ENCODE measurements at places on chromosomes 3 and 15.

DNA sequence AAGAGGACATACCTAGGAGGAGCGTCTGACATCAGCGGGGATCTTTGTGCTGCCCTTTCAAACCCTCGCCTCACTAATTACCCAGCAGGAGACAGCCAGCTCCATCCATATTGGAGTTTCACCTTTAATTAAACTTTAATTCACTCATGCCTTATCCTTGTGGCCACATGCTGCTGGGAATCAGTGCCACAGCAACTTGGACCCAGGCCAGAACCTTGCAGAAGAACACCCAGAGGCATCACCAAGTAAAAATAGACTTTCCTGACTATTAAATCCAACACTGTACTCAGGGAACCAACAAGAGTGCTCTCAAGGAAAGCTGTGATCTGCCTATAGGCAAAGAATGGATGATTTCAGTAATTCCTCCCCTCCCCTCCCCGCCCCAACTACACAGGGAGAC lies 23.9 kb downstream of the EIF1B start:
- no peak for DNase-seq

GRCh38 chr3:36693670-36694069 lies 70.7 kb downstream of the DCLK3 start:
- no peak for DNase-seq

GRCh38 chr3:188589071-188589470 lies 435.1 kb downstream of the LPP start:
- no peak for DNase-seq

DNA sequence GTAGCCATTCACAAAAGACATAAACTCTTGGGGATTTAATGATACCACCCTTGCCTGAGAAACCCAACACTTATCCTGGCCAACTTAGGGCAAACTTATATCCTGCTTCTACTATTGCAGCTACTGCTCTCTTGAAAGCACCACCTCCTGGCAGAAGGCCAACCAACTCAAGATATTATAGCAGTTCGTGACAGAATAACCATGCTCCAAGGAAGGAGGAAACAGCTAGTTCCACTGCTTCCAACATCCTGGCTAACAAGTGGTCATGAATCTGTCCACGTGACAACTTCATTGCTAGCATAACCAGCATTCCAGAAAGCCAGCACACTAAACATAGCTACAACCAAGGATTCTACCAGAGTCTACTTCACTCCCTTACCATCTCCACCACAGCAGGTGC lies 1037.5 kb downstream of the TBL1XR1 start:
- no peak for DNase-seq

GRCh38 chr3:189977174-189977573 lies 143.5 kb downstream of the P3H2 start:
- DNase-seq: no peak

GRCh38 chr3:183812761-183813445 lies 12.5 kb downstream of the MAP6D1 start:
- DNase-seq: no peak

GRCh38 chr15:96255599-96255998 lies 74.9 kb upstream of the NR2F2 start:
- DNase-seq: no peak

GRCh38 chr15:60254416-60254815 lies 143.4 kb downstream of the ANXA2 start:
- no peak for DNase-seq

DNA sequence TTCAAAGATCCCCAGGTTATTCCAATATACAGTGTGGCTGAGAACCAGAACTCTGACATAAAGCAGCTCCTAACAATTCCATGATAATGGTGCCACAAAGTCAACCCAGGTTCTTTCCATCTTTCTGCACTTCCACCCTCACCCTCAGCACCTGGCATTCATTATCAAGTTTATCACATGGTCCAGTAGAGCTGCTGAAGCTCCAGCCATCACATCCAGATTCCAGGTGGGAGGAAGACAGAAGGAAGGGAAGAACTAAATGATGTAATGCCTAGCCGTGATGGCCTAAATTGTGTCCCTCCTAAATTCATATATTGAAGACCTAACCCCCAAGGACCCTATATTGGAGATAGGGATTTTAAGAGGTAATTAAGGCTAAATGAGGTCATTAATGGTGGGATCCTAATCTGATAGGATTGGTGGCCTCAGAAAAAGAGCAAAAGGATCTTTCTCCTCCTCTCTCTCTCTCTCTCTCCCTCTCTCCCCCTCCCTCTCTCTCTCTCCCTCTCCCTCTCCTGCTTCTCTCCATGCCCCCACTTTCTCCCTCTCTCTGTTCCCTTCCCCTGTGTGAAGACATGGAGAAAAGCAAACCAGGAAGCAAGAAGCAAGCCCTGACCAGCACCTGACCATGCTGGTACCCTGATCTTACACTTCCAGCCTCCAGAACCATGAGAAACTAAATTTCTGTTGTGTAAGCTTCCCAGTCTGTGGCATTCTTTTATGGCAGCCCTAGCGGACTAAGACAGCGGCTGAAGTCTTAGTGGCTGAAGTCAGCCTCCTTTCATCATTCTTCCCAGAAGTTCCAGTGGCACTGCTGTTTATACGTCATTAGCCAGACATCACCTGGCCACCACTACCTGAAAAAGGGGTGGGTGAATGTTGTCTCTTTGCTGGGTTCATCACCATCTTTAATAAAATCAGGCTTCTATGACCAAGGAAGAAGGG lies 369.7 kb upstream of the PROK2 start:
- no peak for DNase-seq

DNA sequence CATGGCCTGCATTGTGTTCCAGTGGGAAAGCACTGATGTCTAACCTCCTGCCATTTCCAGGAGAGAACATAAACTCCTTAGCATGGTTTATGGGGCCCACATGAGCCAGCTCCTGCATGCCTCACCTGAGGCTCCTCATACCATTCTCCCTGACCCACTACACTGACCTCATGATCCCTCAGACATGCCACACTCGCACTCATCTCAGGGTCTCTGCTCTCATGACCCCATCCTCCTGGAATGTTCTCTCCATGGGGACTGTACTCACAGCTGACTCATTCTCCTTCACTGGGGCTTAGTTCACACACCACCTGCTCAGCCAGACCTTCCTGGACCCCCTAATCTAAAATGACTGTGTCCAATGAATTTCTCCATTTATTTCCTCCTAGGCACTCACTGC lies 4.0 kb upstream of the LMCD1 start:
- DNase-seq: no peak

DNA sequence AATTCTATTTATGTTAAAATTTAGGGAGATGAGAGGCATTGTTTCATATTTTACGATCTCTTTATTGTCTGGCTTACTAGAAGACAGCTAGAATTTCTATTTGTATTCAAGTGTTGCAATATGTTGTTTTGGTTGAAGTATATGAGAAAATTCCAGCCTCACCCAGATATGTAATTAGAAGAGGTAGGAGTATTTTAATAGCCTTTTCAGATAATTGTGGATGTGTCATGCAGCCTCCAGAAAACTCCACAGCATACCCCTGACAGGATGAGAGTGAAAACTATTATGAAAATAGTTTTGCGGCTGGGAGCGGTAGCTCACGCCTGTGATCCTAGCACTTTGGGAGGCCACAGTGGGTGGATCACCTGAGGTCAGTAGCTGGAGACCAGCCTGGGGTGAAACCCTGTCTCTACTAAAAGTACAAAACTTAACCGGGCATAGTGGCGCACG lies 21.5 kb upstream of the USP3 start:
- no peak for DNase-seq

DNA sequence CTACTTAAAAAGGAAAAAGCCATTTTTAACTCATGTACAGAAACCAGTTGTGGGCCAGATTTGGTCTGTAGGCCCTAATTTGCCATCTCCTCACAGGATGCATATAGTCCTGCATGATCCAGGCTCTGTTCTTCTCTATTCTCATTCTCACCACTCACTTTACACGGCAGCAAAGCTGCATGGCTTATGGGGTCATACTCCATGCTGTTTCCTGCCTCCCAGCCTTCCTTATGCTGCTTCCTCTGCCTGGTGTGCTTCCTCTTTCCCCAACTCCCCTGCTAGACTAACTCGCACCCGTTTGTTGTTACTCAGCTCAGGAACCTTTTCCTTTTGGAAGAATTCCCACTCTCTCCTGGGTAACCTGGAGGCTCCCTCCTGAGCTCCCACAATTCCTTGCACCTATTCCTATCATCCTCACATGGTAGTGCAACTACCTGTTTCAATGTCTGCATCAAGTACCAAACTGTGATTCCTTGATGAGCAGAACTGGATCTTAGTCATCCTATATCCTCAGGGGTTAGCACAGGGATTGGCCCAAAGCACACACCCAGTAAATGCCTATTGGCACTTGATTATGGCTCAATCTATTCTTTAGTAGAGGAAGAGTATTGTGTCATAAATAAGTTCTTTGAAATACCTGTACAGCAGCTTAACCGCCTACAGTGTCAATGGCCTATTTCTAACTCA lies 172.1 kb upstream of the MITF start:
- DNase-seq: no peak

- no peak for DNase-seq
These were observed 16.5 kb downstream of the LMCD1 start for GRCh38 chr3:8518138-8518537.

DNA sequence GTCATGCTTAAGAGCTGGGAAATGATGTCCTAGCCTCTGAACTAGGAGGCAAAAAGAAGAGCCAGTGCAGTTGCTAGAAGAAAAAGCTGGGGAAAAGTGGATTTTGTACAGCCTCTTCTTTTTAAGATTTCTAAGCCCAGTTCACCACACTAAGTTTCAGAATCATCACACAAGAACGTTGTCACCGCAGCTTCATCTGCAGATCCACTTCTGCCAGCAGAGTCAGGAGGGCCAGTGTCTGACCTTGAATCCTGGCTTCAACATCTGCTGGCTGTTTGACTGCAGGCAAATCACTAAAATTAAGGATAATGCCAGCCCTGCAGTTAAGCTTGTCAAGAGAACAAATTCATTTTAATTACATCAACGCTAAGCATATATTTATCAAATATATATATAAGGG lies 36.2 kb downstream of the HDC start:
- DNase-seq: no peak

GRCh38 chr3:150149651-150150051 lies 179.0 kb upstream of the PFN2 start:
- DNase-seq: peak; percentile 30

GRCh38 chr3:42539871-42540714 lies 37.6 kb downstream of the VIPR1 start:
- peak; percentile 9 for DNase-seq

- no peak for DNase-seq
These were observed 2.7 kb upstream of the MNS1 start for GRCh38 chr15:56467616-56468015.

DNA sequence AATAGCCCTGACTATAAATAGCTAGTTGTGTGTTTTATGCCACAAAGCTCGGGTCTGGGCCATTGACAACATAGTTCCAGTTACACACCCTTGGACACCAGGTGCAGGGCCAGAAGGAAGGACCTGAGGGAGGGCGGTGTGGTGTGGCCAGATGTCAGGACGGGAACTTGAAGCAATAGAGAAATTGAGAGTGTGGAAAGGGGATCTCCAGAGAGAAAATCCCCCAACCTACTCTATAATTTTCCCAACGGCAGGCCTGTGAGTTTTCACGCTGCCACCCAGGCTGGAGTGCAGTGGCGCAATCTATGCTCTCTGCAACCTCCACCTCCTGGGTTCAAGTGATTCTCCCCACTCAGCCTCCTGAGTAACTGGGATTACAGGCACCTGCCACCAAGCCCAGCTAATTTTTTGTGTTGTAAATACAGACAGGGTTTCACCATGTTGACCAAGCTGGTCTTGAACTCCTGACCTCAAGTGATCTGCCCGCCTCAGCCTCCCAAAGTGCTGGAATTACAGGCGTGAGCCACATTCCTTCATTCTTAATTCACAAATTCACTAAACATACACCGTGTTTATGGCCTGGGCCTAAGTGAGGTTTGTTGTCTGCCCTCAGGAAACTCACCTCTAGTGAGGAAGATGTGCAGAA lies 70.8 kb upstream of the KLF13 start:
- no peak for DNase-seq

GRCh38 chr3:134381076-134381475 lies 6.8 kb upstream of the AMOTL2 start:
- DNase-seq: no peak

GRCh38 chr15:92043283-92043682 lies 189.8 kb downstream of the SLCO3A1 start:
- DNase-seq: no peak

DNA sequence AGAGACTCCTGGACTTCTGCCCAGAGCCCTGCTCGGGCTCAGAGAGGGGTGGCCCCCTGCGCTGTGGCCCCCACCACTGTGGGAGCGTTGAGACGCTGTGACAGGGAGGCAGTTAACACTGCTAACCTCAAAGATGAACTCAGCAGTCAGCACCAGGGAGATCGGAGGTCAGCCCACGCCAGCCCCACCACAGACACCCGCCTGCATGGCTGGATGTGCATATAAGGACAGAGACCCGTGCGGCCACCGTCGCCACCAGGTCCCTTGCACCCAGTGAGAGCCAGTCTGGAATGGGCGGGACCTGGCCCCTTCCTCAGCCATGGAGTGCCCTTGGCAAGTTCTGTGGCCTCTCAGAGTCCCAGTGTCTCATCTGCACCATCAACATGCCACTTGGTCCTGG lies 48.5 kb upstream of the FURIN start:
- DNase-seq: no peak

- no peak for DNase-seq
These were observed 34.5 kb downstream of the POMGNT2 start for GRCh38 chr3:43071313-43071893.

- no peak for DNase-seq
These were observed 32.6 kb upstream of the PCSK6 start for GRCh38 chr15:101522091-101522490.

GRCh38 chr3:136326316-136326715 lies 76.2 kb downstream of the PCCB start:
- no peak for DNase-seq

DNA sequence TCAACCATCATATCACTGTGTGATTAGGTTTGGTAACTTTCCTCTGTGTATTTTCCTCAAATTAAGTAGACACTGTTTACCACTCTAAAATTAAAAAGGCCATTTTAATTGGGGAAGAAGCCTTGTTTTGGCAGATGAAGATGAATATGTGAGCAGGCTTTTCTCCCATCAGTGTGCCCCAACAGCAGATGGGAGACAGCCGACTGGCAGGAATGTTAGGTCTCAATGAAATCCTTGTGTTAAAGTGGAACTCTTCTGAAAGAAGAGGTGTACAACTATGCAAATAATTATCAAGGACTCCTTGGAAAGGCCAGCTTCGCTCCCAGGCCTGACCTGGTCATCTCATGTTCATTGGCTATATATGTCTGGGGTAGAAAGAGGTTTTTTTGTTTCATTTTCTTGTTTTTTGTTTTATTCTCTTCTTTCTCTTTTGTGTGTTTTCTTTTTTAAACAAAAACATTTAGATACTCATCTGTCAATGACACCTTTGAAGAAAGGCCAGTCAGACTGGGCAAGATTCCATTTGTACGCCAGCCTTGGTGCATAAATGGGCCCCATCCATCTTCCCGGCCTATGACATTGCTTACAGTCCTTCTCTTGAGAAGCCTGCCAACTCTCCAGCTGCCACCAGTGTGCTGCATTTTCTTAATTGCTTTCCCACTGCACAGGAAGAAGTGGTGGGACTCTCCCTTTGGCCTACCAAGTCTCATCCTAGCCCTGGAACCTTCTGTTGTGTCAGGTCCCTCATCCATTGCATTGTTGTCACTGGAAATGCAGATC lies 25.8 kb downstream of the LRTM1 start:
- DNase-seq: no peak

GRCh38 chr3:113194823-113195401 lies 16.4 kb upstream of the BOC start:
- DNase-seq: peak; percentile 77
